Thymus (tissue), 14 donors: ENCODE measurements at places on chromosomes 13 and 19. TPM values are rescaled to one million over a fixed set of nuclear protein-coding genes. Genes with fewer than 3 reads are reported as not detected.

GRCh38 chr19:31257426-31258130 lies 91.7 kb downstream of the TSHZ3 start:
- no peak for DNase-seq

CFAP97D2 gene
- polyA plus RNA-seq, result 0.34 TPM

ARHGAP45 gene
- polyA plus RNA-seq, result 295 TPM

DNA sequence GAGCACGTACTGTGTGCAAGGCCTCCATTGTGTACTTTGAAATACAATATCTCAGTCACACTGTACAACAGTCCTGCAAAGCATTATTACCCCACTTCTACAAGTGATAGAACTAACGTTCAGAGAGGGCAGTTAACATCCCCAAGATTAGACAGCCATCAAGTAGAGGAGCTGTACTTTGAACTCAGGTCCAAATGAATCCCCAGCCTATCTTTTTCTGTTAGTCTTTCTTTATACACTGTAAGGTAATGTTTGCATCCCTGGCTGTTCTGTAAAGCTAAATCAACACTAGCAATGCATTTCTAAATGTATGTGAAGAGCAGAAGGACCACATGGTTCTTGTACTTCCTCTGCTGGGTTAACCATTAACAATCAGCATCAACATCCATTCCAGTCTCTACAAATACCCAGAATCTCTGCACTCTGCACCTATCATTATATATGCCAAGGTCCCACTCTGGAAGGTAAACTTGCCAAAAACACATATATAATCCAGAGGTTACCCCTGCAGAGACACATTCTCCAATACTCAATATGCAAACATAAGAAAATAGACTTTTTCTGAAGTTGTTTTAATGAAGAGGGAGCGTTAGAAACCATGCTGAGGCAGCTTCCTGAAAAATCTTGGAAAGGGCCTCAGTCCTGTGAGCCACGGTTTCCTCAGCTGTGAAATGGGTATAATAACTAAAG lies 182.3 kb downstream of the MZT1 start:
- no peak for DNase-seq

IRGC gene
- 0.02 TPM for polyA plus RNA-seq

ANKRD24 gene
- 4.8 TPM for polyA plus RNA-seq

- no peak for DNase-seq
These were observed 13.0 kb upstream of the SOX1 start for GRCh38 chr13:112053744-112054615.

- DNase-seq, result no peak
These were observed 23.5 kb downstream of the LGALS16 start for GRCh38 chr19:39679056-39679790.
